Psoas muscle (tissue), 8 donors: ENCODE measurements at places on chromosomes 4 and X. TPM values are rescaled to one million over a fixed set of nuclear protein-coding genes. Genes with fewer than 3 reads are reported as not detected.

GRCh38 chrX:29447867-29448266 lies 767.5 kb upstream of the MAGEB2 start:
- no peak overlapping the region for H3K4me3 ChIP-seq
- H3K27ac ChIP-seq = no peak overlapping the region
- no peak for DNase-seq
- H3K36me3 ChIP-seq = no peaks in the 10 kb centered on the region
- H3K4me1 ChIP-seq = no peaks in the 10 kb centered on the region

DNA sequence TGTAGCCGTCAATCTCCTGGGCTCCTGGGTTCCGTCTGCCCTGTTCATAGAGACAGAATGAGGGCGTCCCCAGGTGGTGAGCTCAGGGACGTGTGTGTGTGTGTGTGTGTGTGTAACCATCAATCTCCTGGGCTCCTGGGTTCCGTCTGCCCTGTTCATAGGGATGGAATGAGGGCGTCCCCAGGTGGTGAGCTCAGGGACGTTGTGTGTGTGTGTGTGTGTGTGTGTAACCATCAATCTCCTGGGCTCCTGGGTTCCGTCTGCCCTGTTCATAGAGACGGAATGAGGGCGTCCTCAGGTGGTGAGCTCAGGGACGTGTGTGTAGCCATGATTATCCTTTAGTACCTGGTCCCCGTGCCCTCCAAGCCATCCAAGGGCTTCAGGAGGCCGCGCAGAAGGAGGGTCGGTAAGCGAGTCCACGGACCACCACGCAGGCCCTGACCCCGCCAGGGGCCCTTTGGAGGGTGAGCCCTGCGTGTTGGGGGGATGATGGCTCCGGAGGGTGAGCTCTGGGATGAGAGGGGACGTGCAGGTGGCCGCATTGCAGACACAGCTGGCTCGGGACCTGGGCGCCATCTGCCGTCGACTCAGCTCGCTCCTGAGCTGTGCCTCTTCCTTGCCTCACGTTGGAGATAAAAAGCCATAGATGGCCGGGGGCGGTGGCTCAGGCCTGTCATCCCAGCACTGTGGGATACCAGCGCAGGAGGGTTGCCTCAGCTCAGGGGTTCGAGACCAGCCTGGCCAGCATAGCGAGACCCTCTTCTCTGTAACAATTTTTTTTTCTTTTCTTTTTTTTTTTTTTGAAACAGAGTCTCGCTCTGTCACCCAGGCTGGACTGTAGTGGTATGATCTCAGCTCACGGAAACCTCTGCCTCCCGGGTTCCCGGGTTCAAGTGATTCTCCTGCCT lies 5.4 kb upstream of the GTPBP6 start:
- no peaks in the 10 kb centered on the region for H3K4me1 ChIP-seq
- H3K27me3 ChIP-seq = peaks cover 5% of the 10 kb centered on the region
- no peak overlapping the region for H3K27ac ChIP-seq
- no peaks in the 10 kb centered on the region for H3K36me3 ChIP-seq
- no peak overlapping the region for H3K4me3 ChIP-seq

DNA sequence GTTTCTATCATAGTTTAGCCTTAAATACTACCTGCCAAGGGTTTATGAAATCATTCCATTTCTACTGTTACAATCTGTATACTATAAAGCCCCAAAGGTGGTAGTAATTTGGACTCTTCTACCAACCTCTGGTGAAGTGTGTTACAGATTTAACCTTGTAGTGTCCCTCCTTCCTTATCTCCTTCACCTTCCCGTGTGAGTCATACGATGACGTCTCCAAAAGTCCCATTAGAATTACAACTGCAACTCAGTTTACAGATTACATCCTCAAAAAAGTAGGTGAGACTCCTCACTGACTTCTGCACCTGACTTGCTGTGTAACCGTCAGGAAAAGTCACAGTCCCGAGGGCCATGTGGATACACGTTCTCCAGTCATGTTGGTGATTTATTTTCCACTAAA lies 219.0 kb downstream of the DCTD start:
- H3K36me3 ChIP-seq = no peaks in the 10 kb centered on the region
- H3K27ac ChIP-seq = no peak overlapping the region
- no peaks in the 10 kb centered on the region for H3K27me3 ChIP-seq
- no peak for DNase-seq

- H3K4me3 ChIP-seq = no peak overlapping the region
- no peak for DNase-seq
- no peaks in the 10 kb centered on the region for H3K4me1 ChIP-seq
- H3K36me3 ChIP-seq = no peaks in the 10 kb centered on the region
- no peaks in the 10 kb centered on the region for H3K27me3 ChIP-seq
Measured at GRCh38 chrX:72025236-72025770, 106.4 kb downstream of the RTL5 start.

DNA sequence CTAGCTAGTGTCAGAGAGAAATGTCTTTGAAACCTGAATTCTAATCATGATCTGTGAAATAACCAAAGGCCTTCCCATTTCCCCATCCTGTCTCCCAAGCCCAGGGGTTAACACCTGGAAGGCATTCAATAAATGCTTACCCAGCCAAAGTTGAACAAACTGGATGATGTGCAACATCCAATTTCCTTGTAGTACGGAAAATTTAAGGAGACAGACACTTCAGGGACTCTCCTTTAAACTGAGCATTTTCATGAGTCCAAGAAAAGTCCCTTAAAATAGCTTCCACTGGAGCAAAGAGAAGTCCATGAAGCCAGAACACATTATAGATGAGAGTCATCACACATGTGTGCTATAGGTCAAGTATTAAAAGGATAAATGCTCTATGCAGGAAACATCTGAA lies 271.2 kb downstream of the RAB28 start:
- no peaks in the 10 kb centered on the region for H3K27me3 ChIP-seq
- H3K4me3 ChIP-seq = no peak overlapping the region
- no peaks in the 10 kb centered on the region for H3K4me1 ChIP-seq
- no peak overlapping the region for H3K27ac ChIP-seq
- DNase-seq = no peak

TKTL1 gene
- total RNA-seq = 0.26 TPM

GRCh38 chr4:146288193-146288592 lies 73.9 kb downstream of the REELD1 start:
- no peaks in the 10 kb centered on the region for H3K27me3 ChIP-seq
- no peak for DNase-seq
- H3K4me3 ChIP-seq = no peak overlapping the region
- H3K36me3 ChIP-seq = peaks cover 3% of the 10 kb centered on the region
- no peak overlapping the region for H3K27ac ChIP-seq
